ENCODE measurements at places on chromosomes 2 and 18. TPM values are rescaled to one million over a fixed set of nuclear protein-coding genes. Genes with fewer than 3 reads are reported as not detected.

TDRD15 gene
- not detected for total RNA-seq

KRTCAP3 gene
- total RNA-seq = not detected

REG3A gene
- total RNA-seq = not detected

FAHD2A gene
- total RNA-seq = 66.9 TPM

ZNF892 gene
- total RNA-seq = 6.7 TPM

ANKRD53 gene
- 1.8 TPM for total RNA-seq

LINC00305 gene
- not detected for total RNA-seq

KIAA2012 gene
- not detected for total RNA-seq

CYS1 gene
- 1.5 TPM for total RNA-seq

COL6A3 gene
- total RNA-seq = 0.62 TPM

CRACDL gene
- under 0.01 TPM for total RNA-seq

AMER3 gene
- total RNA-seq = not detected
